NB4 (cell line): ENCODE measurements at places on chromosomes 4 and X.
A peak's percentile ranks its signal among the peaks of the same experiment; 100 is the strongest.

- DNase-seq, result no peak
Measured at GRCh38 chrX:2657532-2658113, 33.5 kb upstream of the CD99 start.

DNA sequence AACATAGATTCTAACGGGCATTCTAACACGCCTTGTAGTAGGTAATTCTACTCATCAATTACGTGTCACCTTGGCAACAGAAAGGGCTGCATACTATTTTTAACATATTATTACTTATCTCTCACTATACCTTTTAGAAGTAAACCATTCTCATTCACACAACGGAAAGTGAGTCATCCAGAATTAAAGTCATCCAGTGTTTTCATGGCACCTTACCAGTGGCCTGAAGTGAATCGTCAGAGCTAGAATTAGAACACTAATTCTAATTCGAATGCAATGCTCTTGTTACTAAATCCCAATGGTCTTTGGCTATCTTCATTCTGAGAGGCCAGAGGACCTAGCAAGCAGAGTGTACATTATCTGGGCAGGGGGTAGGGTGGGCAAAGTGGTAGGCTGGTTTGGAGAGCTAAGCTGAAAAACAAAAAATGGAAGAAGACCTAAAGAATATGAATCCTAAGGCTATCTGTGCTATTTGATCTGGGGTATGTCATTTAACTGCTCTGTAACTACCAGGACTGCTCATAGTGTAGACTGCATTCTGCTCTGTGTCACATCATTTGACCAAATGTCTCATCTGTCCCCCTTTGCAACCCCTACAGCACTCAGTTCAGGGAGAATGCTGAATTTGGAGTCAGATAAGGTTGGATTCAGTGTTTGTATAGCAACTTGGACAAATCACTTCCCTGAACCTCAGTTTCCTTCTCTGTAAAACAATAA, 96.5 kb downstream of the HDAC8 start:
- DNase-seq, result no peak

GRCh38 chrX:2188330-2188792, 312.4 kb downstream of the DHRSX start:
- DNase-seq, result no peak

DNA sequence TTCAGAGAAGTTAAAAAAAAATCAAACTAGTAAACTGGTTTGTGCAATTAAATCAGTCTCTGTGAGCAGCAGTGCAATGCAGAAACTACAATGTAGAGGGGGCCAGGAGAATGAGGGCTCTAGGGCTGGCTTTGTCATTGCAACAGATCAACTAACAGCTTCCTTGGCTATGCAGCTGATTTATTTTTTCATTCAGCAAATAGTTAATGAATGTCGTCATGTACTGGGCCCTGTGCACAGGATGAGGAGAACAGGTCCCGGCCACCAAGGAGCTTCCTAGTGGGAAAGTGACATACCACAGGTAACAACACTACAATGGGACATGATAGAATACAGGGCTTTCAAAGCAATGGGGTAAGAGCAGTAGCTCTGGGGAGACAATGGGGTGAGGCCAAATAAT, 190.1 kb downstream of the NSUN7 start:
- DNase-seq, result no peak

DNA sequence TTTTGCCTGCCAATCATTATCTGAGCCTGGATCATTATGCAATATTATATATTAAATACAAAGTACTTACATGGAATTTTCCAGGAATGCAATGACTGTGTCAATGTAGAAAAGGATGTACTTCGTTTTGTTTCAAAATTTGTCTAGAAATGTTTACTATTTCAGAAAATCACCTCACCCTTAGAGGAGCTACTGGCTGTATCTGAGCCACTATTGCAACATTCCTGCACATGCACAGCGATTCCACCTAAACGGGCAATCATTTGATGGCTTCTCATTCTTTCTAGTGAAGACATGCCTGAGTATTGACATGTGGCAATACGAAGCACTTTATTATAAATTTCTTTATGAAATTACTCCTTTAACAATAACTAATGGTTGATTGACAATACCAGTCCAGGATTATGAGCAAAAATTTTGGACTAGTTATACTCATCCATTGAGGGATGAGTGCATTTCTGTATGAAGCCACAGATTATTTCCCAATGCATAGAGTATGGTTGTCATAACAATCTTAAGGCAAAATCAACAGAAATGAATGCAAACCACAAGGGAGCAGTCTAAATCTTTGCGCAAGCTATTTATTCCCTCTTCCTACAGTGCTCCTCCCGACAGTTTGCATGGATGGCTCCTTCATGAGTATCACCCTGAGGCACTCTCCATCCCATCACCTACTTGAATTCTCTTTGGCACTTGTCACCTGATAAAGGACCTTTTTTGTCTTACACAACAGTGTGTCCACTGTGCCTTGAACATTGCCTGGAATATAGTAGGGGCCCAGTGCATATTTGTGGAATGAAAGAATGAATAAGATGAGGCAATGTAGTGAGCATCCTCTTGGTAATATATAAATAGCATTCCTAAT, 35.8 kb upstream of the MMAA start:
- DNase-seq, result no peak

GRCh38 chr4:173252024-173252935, 81.9 kb downstream of the HMGB2 start:
- peak; percentile 94 for DNase-seq

DNA sequence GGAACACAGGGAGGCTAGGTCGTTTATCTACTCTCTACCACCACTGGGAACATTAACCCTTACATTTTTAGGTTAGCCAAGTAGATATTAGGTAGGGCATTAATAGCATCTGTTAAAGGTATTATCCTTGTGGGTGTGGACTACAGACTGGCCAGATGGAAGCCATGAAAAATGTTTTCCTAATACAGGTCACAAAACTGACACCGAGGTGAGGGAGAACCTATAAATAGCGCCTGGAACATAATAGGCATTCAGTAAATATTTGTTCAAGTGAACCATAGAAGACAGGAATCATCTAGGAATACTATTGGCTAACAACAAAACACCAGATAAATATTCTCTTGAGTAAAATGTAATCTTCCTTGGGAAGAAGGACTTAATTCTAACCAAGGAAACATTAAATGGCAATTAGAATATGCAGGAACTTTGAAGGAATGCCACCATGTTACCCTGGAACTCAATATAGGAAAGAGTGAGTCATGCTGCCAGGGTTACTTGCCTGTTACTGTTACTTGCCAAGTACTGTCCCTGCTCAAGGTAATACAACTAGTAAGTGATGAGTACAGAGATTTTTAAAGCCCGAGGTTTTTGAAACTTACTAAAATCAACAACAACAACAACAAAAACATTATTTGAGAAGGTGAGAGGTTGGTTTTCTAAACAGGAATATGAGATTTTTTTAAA, 79.0 kb downstream of the SOX3 start:
- no peak for DNase-seq

DNA sequence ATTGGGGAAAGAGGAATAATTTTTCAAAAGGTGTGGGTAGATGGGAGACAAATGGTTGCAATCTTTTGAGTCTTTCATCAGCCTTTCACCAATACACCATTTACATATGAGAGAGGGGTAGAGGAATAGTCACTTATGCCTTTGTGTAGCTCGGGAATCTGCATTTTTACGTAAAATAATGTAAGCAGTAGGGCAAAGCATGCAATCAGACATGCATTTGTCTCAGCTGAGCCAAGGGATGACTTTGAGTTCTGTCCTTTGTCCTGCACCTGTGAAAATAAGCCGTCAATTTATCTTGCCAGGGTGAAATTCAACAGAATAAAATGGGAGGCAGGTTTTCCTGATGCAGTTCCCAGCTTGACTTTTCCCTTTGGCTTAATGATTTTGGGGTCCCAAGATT, 1473.4 kb upstream of the TENM3 start:
- DNase-seq, result no peak

- no peak for DNase-seq
Measured at GRCh38 chr4:111572470-111572869, 572.8 kb upstream of the FAM241A start.

- DNase-seq, result no peak
Measured at GRCh38 chr4:166989886-166990285, 244.4 kb downstream of the SPOCK3 start.

DNA sequence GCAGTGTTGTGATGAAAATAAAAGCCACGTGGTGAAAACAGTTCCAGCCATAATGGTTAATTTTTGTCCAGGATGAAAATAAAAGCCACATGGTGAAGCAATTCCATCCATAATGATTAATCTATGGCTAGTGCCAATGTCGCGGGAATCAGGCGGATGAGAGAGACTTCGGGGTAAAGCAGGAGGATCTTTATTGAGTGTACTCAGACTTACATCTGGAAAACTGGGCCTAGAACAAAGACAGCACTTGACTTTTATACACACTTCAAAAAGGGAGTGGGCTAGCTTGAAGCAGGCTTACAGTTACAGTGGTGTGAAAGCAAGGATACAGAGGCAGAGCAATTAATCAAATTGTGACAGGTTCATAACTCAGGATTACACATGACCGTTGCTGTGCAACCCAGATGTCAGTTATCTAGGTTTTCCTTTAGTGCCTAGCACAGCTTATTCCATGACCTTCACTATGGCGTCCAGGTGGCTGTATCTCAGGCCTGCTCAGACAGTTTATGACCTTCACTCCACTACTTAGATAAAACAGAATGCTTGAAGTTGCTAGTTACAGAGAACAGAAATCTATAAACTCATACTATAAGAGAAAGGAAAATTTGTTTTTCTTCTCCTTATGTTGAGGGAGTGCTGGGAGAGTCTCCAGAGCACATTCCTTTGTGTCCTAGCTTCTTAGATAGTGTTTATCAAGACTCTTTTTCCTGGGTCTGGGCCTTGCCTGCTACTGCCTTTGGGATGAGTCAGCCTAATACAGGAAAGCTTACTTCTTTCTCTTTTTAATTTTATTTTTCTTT, 5.9 kb upstream of the PLA2G12A start:
- no peak for DNase-seq

GRCh38 chr4:150906987-150907633, 108.0 kb downstream of the LRBA start:
- no peak for DNase-seq

DNA sequence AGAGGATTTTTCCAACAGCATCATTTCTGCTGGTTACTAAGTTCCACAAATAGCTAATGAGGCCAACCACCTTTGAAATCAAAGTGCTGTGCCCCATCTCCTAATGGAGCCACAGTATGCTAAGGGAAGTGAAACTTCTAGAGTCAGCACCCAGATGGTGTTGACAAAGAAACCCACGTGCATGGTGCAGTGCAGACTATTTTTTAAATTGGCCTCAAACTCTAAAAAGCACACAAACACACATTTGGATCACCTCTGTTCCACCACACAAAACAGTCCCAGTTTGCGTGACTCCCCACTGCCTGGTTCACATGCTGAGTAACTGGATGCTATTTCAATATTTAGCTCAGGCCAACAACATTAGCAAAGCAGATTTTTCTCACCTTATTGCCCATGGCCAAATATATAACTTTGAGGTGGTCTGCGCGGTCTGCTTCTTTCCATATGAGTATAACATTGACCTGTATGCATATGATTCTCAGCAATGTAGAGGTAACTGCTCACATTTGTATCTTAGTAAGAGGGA, 69.9 kb downstream of the AMELX start:
- no peak for DNase-seq

DNA sequence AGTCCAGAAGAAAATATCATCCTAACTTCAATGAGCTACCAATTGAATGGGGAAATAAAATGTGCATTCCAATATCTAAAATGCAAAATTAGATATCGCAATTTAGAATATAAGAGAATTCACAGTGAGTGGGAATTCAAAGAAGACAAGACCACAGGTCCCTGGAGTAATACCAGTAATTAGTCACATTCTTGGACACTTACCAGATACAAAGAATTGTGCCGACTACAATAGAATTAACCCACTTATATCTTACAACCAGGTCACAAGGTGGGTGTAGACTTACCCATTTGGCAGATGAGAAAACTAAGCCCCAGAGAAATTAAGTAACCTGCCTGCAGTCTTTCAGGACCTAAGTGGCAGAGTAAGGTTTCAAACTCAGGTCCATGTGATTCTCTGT, 84.3 kb upstream of the C1QTNF7 start:
- DNase-seq, result no peak

- no peak for DNase-seq
Measured at GRCh38 chrX:149717803-149718202, 5.9 kb downstream of the MAGEA11 start.

DNA sequence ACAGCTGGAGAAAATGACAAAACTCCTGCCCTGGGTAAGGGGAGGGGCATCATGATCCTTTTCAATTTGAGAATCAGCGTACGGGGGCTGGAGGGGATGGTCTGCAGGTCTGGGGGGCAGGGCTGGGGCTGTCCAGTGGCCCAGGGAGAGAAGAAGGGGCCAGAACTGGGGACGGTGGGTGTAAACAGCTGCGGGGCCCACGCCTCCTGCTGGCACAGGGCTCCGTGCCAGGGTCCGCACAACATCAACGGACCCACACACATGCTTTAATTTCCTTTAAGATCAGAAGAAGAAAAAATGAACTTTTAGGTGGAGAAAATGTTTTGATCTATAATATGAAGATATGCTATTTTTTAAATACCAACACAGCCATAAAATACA, 52.1 kb downstream of the PSAPL1 start:
- DNase-seq, result no peak

- no peak for DNase-seq
Measured at GRCh38 chr4:182240161-182241130, 2.8 kb upstream of the TENM3 start.

- no peak for DNase-seq
Measured at GRCh38 chr4:53919535-53919934, 144.9 kb downstream of the CHIC2 start.

- peak; percentile 50 for DNase-seq
Measured at GRCh38 chrX:148024425-148025148, 43.5 kb downstream of the FMR1NB start.

DNA sequence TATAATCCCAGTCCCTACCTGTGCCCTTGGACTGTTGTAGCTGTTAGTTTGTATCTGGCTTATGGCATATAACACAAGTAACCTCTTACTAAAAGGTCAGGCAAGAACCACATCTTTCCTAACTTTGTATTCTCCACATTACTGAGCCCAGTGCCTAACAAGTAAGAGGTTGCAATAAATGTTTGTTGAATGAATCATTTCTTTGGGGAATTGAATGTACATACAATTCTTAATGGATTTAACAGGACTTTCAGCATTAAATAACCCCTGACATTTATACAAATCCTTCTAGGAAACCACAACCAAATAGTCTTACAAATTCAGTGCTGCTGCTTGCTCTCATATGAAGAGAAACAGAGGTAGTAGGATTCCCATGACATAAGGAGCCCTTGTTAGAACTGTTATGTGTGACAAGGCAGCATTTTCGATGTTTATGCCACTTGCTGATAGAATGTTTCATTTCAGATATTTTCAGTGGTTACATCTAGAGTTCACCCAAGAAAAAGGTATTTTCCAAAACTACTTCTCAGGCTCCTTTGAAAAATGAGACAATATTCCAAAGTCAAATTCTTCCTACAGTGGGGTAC, 62.0 kb downstream of the MBNL3 start:
- DNase-seq, result no peak

- DNase-seq, result no peak
Measured at GRCh38 chr4:47187608-47188007, 156.2 kb downstream of the GABRB1 start.
